ENCODE measurements at places on chromosomes 12 and 14.

DNA sequence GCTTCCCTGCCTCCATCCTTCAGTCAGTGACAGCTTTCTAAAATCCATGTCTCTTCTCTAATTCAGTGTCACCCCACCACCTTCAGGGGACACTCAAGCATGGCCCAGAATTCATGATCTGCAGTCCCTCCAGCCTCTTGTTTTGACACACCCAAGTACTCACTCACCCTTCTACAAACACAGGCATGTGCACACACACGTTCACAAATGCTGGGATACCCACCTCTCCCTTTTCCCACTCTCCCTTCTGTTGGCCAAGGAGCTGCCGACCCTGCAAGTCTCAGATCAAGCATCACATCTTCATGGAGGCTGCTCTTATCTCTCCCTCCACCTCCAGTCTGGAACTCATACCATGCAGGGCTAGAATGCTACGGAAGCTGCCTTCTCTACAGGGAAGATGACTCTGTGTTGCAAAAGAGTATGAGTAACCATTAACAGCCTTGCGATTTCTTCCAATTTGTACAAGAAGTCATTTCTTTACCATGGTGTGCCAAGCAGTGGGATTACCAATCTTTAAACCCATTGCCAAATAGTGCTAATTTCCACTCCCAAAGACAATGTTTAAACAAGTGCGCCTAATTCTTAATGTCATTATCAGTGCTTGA is 196.1 kb downstream of the BCL11B start:
- DNase-seq = no peak

GRCh38 chr14:70794294-70794693 is 15.0 kb downstream of the MAP3K9 start:
- no peak for DNase-seq

DNA sequence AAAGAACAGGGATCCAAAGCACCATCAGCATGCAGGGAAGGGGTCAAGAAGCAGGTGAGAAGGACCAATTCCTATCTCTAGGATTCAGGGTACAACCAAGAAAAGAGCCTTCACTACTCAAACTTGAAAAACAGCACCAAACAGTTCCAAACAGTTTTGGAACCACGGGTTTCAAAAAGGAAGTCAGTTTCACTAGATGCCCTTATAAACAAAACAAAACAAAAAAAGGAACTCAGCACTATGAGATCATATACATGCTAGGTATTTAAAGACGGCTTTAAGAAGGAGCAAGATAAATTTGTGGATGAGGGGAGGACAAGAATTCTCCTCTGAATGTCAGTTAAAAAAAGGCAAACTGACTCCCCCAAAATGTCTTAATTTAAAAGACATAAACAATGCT is 6.0 kb downstream of the INSM2 start:
- DNase-seq = no peak

- DNase-seq = no peak
Observed at GRCh38 chr14:59931237-59931636, 11.3 kb downstream of the LRRC9 start.

All from 8988T (cell line).